ENCODE measurements at places on chromosomes 6 and 20. TPM values are rescaled to one million over a fixed set of nuclear protein-coding genes. Genes with fewer than 3 reads are reported as not detected.

The DTD1 gene
- polyA plus RNA-seq, result 16.9 TPM

- no peak for DNase-seq
These were observed 5.3 kb downstream of the NAA20 start for GRCh38 chr20:20022498-20022897.

GRCh38 chr6:88048578-88048977 is 937 bp downstream of the SPACA1 start:
- no peak for DNase-seq

- DNase-seq, result no peak
These were observed 82.6 kb downstream of the PREP start for GRCh38 chr6:105320271-105320670.

The RAMACL gene
- 0.30 TPM for polyA plus RNA-seq

The OLIG3 gene
- polyA plus RNA-seq, result 0.09 TPM

The LST1 gene
- polyA plus RNA-seq, result 32.4 TPM

All from thymus (tissue), 14 donors.